AG08396 (cell line): ENCODE measurements at places on chromosomes 5 and 9.

GRCh38 chr9:81589819-81590218, 99.5 kb downstream of the TLE1 start:
- DNase-seq: no peak

DNA sequence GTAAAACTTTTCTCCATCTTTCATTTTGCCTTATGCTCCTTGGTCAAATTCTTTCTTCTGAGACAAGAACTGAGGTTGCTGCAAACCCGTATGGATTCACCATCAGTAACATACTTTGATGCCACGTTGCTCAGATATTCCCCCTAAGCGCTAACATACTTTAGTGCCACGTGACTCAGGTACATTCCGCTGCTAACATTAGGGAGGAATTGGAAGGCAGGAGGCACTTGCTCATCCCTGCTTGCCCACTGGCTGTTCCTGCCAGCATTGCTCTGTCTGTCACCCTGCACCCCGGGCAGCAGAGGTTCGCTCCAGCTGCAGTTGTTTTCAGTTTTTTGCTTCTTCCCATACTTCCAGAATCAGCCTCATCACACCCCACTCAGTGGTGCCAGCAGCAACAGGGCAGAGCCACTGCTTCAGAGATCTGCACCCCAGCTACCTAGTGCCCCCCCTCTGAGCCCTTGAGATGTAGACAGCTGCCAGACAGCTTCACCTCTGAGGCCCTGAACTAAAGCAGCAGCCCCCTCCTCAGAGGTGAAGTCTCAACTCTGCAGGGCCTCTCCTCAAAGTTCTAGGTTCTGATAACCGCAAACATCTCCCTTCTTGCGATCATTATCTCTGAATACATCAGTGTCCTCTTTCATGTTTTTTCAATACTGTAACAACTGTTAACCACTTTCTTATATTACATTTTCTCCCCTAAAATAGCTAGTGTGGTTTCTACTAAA, 228.0 kb upstream of the KIF2A start:
- DNase-seq: no peak

DNA sequence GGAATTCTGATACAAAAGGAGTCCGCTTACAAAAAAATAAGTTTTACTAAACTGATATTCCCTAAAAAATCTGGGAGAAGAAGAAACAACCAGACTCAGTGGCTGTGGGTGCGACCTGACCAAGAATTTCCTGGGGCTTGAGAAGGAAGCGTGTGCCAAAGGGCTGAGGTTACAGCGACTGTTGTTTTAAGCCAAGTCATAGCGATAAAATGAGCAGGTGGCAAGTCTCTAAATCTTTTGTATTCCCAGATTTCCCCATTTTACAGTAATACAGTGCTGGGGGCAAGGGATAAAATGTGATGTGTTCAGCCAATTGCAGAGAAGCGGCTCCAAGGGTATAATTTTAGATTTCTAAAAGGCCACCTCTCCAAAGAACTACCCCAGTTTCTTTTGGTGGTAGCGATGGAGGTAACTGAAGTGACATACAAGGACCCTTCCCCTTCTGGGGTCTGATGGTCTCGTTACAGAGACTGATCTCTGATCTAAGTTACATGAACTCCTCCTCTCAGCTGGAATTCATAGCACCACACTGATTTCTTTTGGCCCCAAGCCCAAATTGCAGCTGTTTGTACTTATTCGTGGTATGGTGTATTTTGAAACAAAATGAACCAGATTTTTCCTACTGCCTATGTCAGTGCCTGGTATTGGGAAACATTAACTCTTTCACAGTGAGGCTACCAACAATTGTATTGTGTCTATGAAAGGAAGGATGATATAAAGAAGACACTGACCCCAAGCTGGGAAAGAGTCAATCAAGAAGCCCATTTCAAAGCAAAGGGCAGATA, 41.6 kb downstream of the LPAR1 start:
- peak; percentile 32 for DNase-seq

DNA sequence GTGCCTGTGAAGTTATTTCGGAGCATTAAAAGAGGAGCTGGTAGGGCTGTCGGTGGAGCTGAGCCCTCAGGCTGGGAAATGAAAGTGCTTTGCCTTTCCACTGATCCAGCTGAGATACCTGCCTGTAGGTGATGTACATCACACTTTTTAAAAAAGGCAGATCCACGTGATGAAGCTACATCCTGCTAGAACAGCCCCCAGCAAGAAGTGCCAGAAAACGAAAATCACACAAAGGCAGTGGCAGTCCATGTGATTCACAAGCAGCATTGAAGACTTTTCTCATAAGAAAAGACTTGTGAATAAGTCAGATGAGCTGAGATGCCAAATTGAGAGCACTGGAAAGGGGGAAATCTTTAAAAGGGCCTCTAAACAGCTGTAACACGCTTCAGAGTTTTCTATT, 765.1 kb downstream of the PTPRD start:
- no peak for DNase-seq

DNA sequence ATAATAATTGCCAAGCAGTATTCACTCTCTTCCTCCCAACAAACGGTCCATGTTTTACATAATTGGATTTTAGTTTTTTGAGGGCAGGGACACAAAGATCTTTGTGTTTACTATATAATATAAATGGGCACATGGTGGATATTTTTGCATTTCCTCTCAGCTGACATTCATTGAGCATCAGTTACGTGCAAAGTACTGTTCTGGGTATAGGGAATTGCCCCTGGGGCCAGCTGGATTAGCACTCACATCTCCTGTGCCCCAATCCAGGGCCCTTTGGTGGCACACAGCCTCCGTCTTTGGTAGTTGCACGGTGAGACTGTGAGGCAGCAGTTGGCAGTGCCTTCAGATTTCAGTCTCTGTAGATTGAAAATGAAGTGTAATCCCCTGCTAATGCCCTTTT, 1.6 kb downstream of the TDRD7 start:
- no peak for DNase-seq

DNA sequence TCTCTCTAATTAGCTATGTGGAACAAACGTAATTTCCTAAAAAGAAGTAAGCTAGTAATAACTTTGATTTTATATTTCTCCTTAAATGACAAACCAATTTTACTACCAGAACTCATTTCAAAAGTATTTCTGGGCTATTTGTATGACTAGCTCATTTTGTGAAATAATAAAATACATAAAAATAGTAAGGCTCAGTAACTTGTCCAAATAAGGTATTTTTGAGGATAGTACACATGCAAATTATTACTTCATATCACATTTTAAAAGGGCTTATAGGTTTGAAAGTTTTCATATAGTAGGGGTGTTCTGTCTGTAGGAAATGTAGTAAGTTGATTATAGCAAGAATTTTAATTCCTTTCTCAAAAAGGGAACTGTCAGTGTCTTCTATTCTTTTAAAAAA, 26.5 kb downstream of the C9orf85 start:
- no peak for DNase-seq

DNA sequence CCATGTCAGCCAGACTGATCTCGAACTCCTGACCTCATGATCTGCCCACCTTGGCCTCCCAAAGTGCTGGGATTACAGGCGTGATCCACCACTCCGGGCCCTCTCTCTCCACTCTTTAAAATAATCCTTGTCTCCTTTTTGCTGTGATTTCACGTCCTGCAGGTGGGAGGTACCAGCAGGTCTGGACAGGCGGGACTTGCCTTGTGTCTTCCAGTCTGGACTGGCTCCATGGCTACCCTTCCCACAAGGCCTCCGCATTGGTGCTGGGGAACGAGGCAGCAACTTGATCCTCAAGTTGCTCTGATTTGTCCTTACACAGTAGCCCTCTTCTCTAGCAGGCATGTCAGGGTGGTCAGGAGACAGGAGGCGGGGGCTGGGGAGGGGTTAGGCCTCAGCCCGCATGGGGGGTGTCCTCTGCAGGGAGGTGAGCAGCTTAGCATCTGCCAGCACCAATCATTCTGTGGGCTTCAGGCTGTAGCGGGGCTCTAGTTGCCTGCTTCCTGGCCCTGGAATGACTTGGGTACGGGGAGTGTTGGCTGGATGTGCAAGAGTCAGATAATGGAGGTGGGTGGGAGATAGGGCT, 54.3 kb downstream of the TENT4A start:
- no peak for DNase-seq

DNA sequence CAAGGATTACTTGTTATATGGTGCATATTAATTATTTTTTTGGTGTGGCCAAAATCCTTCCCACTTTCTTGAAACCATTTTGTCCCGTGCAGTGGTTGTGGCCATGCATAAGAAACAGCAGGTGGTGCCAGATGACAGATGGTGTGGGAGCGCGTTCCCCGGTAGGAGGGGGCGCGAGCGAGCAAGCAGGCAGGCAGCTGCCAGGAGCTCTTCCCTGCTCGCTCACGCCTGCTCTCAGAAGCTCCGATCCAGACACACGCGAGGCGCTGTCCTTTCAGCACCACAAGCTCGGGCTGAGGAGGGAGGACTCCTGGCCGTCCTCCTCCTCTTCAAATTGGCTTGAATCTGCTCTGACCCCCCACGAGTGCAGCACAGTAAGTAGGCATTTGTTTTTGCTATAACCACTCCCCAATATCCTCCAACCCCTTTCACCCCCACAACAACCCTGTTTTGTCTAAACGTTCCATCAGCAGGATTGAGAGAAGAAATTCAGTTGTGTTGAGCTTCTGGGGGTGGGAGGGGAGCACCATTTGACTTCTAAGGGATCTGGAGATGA, at the start of gene NSG2:
NSG2 (plus strand) TSS at position 237 of the 556 bp plus-strand sequence. CDS start 1,050 bp downstream, outside the sequence.
- peak; percentile 59 for DNase-seq

- peak; percentile 80 for DNase-seq
Observed at GRCh38 chr5:157253547-157253946, 12.4 kb upstream of the CYFIP2 start.

- no peak for DNase-seq
Observed at GRCh38 chr5:540071-540905, 16.0 kb upstream of the SLC9A3 start.
